Dermis blood vessel endothelial cell (primary cell): ENCODE measurements at places on chromosomes 7 and 10. TPM values are rescaled to one million over a fixed set of nuclear protein-coding genes. Genes with fewer than 3 reads are reported as not detected.

DNA sequence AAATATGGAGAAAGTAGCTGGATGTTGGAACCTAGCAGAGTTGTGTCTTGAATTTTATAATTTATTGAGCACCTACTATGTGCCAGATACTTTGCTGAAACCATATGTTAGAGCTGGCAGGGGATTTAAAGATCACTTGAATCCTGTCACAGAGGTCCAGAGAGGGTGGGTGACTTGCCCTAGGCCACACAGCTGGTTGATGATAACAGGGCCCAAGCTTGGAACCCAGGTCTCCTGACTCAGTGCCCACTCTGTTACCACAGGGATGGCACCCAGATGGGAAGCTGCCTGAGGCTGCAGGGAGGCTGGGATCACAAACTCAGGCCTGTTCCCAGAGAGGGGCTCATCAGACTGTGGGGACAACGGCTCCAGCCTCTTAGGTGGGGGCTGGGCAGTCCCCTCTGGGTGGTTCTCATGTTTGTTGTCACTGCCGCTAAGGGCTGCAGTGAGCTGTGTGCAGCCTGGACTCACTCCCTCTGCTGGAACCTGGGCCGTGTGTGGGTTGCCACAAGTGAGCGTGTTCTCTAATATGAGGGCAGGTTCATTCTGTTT is 18.6 kb downstream of the GOLGA7B start:
- no peak for DNase-seq

- no peak for DNase-seq
Measured at GRCh38 chr10:22183771-22184461, 33.9 kb downstream of the EBLN1 start.

GRCh38 chr7:104048055-104048454 is 58.6 kb upstream of the RELN start:
- DNase-seq: no peak

DNA sequence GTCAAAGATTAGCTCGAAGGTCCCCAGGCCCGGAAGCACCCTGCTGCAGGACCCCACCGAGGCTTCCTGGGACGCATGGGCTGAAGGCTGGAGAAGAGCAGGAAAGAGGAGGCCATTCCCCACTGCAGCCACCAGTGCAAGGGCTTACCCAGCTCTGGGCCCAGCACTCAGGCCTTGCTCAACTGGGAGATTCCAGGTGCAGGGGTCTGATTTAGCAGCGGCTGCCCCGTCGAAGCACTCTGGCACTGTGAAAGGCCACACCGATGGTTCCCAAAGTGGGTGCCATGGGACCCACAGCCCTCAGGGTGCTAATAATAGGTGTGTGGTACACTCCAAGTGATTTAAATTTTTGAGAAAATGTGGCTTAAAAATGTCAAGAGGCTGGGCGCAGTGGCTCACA is 130.9 kb downstream of the OAT start:
- DNase-seq: no peak

DNA sequence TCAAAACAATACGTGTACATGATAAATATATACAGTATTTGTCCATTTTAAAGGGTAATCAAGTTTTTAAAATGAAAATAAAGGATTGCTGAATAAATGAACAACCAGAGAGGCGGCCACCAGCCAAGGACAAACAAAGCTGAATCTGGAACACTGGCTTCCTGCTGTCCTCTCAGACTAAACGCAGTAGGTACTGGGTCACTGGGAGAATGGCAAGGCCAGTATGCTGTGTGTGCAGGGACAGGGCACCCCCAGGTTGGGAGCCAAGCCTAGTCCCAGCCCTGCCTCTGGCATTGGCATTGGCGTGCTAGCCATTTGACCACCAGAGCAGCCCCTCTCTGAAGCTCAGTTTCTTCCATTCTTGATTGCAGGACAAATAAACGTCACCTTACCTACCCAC is 33.8 kb downstream of the DLG5 start:
- no peak for DNase-seq

DNA sequence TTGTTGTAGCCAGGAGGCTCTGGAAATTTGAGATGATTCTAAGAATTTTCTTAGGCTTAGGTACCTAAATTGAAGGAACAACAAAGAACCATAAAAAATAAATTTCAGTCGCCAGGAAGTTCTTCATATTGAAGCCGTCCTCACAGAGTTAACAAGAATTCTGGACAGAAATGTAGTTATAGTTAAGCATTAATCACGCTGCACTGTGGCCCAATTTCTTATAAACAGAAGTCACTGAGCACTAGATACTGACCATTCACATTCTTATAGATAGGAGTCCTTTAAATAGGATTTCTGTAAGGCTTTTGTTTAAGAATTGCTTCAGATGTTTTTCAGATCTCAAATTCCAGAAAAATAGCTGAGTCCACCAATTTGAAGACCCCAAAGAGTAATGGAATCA is 256.2 kb upstream of the PITRM1 start:
- no peak for DNase-seq

DNA sequence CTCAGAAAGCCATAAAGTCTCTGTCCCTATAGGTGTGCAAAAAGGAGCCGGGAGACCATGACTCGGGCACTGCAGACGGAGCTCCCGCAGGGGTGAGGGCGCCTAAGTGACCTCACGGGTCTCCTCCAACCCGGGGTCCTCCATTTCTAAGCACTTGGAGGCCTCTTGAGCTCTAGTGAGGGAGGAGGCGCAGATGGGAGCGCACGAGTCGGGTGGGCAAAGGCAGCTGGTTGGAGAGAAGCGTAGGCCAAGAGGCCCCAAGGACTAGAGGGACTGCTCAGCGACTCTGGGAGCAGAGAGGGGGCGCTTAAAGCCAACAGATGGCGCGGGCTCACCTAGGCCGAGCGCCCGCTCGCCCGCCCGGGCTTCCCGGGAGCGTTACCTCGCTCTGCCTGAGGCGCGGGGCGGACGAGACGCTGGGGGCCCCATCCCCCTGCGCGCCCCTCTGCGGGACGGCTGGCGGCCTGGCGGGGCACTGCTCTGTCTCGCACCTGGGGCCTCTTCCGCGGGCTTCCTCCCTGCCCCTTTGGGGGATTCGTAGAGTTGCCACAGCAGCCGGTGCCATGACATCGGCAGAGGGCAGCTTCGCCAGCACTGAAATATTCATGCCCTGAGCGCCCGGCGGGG is 523 bp upstream of the CDH23 start:
- DNase-seq: peak; percentile 32

DNA sequence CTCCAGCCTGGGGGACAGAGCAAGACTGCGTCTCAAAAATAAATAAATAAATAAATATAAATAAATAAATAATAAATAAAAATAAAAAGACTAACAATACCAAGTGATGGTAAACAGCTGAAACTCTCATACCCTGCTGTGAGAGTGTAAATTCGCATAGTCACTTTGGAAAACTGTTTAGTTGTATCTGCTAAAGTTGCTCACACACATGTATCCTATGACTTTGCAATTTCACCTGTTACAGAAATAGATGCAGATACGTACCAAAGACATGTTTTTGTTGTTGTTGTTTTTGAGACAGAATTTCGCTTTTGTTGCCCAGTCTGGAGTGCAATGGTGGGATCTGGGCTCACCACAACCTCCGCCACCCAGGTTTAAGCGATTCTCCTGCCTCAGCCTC is 135.7 kb downstream of the IDE start:
- DNase-seq: no peak

- no peak for DNase-seq
Measured at GRCh38 chr10:83886871-83887270, 252.4 kb upstream of the GHITM start.

- DNase-seq: peak; percentile 98
Measured at GRCh38 chr10:79084012-79084971, 15.5 kb downstream of the ZMIZ1 start.

DNA sequence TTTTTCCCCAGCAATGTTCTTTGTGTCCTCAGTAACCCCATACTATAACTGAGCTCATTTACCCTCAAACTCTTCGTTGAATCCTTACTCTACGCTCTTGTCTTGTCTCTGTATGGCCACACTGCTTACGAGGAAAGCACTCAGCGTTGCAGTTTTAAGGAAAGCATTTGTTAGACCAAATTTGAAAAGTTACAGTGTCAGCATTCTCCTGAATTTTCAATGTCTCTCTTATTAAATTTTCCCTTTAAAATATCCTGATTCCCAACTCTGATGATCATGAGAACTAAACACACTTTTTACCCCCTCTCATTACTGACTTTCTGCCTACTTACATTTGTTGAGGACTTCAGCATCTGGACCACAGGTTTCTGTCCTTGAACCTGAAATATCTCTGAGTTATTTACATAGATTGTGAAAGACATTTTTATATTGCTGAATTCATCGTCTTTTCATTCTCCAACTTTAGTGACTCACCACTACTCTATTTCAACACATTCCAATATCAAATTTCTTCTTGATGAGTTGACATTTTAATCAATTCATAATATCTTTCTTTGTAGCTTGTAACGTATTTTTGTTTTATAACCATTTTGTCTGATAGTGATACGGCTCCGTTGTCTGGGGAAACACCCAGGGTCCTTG is 19.8 kb upstream of the VWDE start:
- DNase-seq: peak; percentile 5

DNA sequence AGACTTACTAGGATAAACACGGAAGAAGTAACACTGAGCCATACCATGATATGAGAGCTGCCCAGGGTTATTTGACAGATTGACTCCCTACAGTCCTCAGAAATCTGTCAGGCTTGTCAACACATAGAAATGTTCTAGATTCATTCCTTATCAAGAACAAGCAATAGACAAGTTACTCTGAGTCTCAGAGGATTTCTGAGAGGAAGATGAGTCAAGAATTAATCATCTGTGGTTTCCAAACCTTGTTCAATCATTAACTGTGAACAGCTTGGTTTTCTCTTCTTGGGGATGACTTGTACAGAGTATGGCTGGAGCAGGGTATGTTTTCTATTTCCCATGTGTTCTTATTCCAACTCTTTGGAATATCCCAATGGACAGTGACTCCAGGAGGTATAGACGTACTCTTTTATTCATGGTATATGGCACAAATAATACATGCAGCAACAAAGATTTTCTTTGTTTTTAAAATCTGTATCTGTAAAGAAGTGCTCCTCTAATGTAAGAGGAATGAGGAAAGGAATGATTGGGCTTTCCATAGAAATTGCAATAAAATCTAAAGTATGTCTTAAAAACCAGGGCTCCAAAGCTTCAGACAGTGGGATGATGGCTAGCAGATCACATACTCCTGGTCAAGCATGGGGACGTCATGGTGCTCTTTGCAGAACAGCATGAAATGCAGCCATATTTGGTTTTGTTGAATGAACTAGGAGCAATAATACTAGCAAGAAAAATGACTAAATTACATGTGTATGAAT is 11.9 kb upstream of the SFR1 start:
- peak; percentile 51 for DNase-seq

- DNase-seq: peak; percentile 9
Measured at GRCh38 chr10:83725567-83725966, 413.7 kb upstream of the GHITM start.

DNA sequence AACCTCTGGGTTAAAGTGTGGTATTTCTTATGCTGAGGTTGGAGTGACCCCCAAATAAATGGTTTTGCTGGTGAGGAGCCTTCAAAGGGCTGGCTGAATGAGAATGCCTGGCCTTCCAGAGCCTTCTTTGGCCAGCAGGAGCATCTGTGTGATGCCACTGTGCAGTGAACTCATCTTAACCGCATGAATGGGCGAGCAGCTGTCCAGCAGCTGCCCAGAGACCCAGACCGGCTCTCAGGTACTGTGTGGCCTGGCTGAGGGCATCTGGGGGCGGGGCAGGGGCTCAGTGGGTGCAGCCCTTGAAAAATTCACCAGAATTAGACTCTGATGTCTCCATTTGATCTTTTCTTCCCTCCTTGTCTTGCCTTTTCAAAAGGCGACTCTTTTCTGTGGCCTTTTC is 59.0 kb downstream of the SYPL1 start:
- no peak for DNase-seq

GRCh38 chr10:70302292-70302691 is 18.5 kb upstream of the NPFFR1 start:
- no peak for DNase-seq

GRCh38 chr7:119392-120163 is 72.8 kb upstream of the FAM20C start:
- peak; percentile 24 for DNase-seq

The OR2A42 gene
- not detected in 2 replicates for total RNA-seq

The PRF1 gene
- not detected in 2 replicates for total RNA-seq

The ACTA2 gene
- total RNA-seq: 13.1 and 25.5 TPM in 2 replicates
